Ascending aorta (tissue), 2 donors: ENCODE measurements at places on chromosomes 1 and 21. TPM values are rescaled to one million over a fixed set of nuclear protein-coding genes. Genes with fewer than 3 reads are reported as not detected.

PCSK9 gene
- not detected for total RNA-seq

ZFYVE9 gene
- total RNA-seq: 8.1 TPM

PLA2G2F gene
- not detected for total RNA-seq

GJA9 gene
- total RNA-seq: not detected

STYXL2 gene
- total RNA-seq: 0.96 TPM

SLC9C2 gene
- not detected for total RNA-seq

OR14K1 gene
- not detected for total RNA-seq

PGBD2 gene
- total RNA-seq: 0.53 TPM

CCT8 gene
- total RNA-seq: 36.7 TPM

RBP7 gene
- 119 TPM for total RNA-seq

TMEM82 gene
- not detected for total RNA-seq

PI4KB gene
- 94.8 TPM for total RNA-seq

PDZK1 gene
- total RNA-seq: not detected

LCA5L gene
- total RNA-seq: not detected

YOD1 gene
- total RNA-seq: 4.0 TPM

PHLDA3 gene
- 111 TPM for total RNA-seq
